Stimulated activated CD4-positive, alpha-beta T cell treated with anti-CD3 and anti-CD28 coated beads, Interleukin-1b, Interleukin-23, amount 100 ng/mL, for 48 hours (primary cell): ENCODE measurements at places on chromosomes 6 and 20.

DNA sequence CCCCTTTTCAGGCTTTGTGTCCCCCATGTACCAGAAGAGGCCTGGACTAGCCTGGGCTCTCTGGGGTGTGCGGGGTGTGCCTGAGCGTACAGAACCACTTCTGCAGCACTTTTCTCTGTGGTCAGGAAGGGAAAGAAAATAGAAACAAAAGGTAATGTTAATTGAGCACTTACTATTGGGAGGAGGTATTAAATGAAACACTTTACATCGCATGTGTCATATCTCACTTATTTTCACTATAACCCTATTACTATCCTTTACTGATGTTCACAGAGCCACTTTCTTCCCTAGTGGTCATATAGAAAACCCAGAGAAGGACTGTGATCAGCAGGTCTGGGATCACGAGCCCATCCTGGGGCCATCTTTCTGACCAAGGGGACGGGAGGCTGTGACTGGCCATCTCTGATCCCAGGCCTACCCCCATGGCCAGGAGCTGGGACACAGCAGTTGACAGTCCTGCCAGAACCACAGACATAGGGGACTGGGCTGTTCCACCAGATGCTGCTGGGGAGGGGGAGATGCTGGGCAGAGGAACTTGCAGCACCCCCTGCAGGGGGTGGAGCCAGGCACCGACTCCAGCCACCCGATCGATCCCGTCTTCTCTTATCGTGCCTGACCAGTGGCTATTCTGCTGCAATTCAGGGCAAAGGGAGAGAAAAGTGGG is 107.6 kb downstream of the VEGFA start:
- no peak for DNase-seq

DNA sequence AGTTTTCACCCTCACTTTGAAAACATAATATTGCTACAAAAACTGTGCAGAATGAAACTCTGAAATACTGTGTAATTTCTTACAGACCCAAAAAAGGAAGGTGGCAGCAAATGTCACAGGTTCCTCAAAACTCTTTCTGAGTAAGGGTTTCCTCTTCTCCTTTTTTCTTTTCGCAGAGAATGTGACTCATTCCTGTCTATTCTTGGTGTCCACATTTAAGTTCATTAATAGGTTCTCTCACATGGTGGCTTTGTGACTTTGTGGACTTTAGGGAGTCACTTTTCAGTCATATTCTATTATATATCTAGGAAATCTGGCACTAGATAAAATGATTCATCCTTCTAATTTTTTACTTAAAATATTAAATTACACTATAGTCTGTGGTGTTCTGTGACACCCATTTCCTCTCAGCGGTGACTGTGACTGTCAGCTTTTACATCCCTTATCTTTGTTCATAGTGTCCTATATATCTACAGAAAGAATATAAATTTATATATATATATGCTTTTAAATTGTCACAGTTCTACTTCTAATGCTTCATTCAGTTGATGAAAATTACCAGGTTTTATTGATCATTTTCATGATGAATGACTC is 126.8 kb upstream of the HCRTR2 start:
- no peak for DNase-seq

- no peak for DNase-seq
Observed at GRCh38 chr20:11170565-11170964, 496.8 kb upstream of the JAG1 start.

GRCh38 chr20:63254606-63255384 is 532 bp upstream of the NKAIN4 start:
- DNase-seq, result no peak

DNA sequence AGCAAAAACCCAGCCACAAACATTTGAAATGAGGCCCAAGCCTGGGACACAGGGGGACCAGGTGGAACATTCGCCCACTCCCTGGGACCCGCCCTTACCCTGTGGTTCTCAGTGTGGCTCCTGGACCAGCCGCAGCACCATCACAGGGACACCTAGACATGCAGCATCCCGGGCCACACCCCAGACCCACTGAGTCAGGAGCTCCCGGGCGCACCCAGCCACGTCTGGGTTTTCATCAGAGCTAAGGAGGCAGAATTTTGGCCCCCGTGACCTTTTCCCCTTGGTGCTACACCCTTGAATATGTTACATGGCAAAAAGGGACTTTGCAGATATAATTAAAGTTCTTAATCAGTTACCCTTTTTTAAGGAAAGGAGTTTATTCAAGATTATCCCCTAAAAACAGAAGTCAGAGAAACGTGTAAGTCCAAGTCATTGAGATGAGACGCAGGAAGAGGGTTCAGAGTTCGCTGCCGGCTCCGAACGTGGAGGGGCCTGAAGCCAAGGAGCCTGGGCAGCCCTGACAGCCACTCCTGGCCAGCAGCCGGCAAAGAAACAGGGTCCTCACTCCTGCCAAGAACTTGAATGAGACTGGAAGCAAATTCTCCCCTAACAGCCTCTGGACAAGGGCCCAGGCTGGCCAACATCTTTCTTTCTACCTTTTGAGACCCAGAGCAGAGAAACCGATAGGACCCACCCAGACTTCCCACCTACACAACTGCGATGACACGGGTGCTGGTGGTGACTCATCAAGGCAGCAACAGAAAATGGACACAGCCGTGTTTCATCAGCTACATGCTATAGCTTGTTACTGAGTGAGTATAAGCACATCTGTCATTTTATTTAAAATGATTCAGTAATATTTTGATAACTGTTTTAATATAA is 25.3 kb downstream of the BFSP1 start:
- DNase-seq, result peak; percentile 69

DNA sequence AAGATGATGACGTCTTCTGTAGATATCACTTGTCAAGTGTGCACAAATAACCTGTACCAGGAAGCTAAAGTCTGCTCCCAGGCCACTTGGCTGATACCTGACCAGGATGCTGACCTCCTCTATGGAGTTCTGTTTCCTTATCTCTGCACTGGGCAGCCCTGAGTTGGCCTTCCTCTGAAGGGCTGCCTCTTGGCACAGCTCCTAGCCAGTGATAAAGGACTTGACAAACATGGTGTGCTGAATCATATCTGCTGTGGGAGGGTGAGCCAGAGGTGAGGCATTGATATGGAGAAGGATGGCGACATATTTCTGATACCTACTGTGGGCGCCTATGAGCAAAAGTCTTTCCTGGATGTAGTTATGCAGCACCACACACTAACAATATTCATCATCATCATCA is 32.8 kb upstream of the FOXA2 start:
- DNase-seq, result no peak

DNA sequence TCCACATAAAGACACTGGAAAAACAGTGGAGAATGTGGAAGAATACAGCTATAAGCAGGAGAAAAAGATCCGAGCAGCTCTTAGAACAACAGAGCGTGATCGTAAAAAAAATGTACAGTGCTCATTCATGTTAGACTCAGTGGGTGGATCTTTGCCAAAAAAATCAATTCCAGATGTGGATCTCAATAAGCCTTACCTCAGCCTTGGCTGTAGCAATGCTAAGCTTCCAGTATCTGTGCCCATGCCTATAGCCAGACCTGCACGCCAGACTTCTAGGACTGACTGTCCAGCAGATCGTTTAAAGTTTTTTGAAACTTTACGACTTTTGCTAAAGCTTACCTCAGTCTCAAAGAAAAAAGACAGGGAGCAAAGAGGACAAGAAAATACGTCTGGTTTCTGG is 57.1 kb downstream of the MAP3K4 start:
- no peak for DNase-seq

DNA sequence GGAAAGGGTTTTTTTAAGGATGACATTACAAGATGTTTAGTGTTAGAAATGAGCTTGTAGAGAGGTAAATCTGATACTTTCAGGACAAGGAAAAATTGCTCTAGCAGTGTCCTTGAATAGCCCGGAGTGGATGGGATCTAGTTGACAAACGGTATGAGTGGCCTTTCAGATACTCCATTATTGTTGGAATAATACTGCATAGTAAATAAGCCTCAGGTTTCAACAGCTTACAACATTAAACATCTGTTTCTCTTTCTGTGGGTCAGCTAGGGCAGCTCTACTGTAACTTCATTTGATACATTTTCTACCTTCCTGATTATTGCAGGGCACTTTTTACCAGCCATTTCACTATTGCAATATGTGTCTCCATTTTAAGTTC is 118.0 kb downstream of the B3GAT2 start:
- no peak for DNase-seq

DNA sequence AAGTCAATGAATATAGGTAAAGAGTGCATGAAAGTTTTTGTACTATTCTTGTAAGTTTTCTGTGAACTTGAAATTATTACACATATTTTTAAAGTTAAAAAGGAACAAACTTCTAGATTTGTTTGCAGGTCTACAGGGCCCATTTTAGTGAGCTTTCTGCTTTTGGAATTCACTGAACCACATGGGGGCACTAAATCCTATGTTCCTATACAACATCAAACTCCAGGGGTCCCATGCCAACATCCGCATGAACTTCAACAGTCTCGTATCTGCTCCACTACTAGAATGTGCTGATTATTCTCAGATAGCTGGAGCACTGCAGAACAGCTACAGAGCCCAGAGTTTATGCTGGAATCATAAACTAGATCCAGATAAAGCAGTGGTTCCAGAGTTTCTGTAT is 347.9 kb upstream of the SPTLC3 start:
- DNase-seq, result no peak

DNA sequence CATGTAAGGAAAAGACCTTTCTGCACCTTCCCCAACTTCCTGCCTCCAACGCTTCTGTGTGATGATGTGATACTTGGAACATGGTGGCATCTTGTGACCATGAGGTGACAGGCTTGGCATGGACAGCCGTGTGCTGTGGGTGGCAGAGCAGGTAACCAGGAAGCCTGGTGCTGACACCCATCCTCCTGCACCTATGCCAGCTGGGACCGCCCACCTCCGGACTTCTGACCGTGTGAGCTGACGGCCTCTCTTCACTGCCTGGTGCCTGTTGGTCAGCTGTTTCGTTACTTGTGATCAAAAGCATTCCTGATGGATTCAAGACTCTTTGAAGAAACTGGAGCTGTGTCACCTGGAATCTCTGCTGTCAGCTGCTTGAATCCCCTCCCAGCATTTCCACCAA is 70.3 kb downstream of the TMEM242 start:
- no peak for DNase-seq

GRCh38 chr20:37154684-37155298 is 24.3 kb upstream of the RPN2 start:
- DNase-seq, result no peak
